ENCODE measurements at places on chromosomes 7 and 10. TPM values are rescaled to one million over a fixed set of nuclear protein-coding genes. Genes with fewer than 3 reads are reported as not detected.
A peak's percentile ranks its signal among the peaks of the same experiment; 100 is the strongest.

SP8 gene
- 1.4 TPM for total RNA-seq

DNA sequence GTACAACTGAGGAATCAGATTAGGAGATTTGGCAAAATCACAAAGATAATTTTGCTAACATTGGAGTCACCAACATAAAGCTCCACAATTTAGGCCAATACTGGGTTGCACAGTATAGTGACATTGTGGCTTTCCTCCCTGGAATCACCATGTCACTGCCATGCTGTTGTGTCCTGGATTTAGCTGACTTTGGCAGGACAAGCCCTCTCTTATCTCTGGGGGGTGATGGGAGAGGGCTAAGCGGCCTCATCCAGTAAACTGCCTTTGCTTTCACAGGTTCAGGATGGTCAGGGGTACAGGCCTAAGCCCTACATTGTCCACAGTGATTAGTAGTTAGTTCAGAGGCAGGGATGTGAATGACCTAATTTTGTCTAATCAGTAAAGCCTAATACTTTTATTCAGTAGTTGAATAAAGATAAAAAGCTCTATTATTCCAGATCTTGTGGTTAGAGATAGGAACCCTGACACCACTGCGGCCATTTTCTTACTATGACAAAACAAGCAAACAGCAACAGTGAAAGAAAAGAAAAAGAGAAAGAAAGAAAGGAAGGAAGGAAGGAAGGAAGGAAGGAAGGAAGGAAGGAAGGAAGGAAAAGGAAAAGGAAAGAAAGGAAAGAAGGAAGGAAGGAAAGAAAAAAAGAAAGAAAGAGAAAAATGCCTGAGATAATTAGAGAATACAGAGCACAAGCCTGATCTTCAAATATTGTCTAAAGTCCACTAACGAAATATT, 140.1 kb downstream of the ETV1 start:
- no peak for DNase-seq

DNA sequence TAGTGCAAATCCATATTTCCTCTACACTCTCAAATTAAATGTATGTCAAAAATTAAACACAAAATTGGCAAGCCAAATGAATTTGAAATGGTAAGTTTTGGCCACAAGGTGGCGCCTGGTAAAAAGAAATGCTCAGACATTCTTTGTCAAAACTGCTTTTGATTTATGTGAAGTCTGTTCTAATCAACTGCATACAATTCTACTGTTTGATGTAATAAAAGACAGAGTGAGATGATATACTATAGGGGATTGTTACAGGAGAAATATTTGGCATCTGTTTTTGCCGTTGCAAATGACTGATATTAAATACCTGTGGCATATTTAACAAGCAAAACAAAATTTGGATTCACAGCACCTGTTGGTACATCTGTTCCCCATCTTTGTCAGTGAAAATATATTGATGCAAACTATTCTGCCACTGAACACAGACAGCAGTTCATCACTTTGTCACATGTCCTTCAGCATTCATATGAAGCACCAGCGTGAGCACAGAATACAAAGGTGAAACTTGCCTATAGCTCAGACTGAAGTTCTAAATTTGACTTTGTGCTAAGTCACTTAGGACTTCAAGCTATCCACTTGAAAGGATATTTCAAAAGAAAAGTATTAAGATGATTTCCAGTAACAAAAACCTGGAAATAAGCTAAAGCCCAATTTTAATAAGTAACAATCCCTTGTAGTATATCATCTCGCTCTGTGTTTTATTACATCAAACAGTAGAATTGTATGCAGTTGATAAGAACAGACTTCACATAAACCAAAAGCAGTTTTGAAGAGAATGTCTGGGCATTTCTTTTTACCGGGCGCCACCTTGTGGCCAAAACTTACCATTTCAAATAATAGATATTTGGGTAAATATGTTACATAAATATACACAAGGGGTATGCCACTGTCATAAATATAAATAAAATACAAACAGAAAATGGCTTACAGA, 10.2 kb upstream of the CH25H start:
- DNase-seq = peak; percentile 56

GRCh38 chr7:156640949-156641485, 443 bp downstream of the RNF32 start:
- DNase-seq = no peak

DNA sequence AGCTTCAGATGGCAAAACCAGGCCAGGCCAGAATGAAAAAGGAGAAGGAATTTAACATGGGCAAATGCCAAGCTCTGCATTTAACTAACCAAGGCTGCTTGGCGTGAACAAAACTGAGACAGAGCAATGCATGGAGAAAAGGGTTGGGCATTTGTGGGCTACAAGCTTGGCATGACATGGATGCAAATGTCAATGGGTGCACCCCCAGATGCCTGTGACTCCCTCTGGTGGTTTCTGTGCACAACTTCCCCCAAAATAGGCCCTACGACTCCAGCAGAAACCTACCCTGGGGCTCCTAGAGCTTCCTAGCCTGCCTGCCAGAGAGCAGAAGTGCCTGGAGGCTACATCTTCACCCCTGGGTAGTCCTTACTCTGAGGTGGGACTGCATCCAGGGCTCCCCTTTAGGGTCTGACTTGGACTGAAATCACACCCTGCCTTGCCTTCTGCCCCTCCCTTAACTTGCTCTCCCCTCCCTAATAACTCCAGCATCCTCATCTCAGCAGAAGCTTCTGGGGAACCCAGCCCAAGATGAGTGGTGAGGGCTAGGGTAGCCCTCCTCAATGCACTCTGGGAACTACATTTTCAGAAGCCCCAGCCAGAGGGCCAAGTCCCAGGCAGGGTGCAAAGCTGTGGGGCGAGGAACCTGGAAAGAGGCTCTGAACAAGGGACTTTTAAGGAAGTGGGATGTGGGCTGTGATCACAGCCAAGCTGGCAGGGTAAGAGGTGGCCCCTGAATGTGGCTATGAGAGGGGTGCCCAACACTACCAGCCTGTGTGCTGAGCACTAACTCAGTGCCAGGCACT, 11.3 kb downstream of the GPRIN2 start:
- DNase-seq = peak; percentile 14

DNA sequence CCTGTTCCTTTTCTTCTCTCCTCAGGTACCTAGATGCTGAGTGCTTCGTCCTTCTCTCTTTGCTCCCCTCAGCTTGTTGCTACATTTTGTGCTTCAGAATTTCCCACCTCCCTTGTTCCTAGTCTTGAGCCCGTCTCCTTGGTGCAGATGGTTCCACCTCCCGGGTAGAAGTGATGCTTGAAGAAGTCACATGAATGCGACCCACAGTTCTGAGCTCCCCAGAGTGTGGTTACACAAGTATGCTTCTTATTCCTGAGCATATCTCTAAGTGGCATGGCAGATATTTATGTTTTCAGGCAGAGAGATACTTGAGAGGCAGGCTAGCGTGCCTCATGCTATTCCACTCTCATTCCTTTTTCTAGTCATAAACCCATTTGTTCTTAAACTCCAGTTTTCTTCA, 34.0 kb downstream of the INPP5F start:
- DNase-seq = no peak

DNA sequence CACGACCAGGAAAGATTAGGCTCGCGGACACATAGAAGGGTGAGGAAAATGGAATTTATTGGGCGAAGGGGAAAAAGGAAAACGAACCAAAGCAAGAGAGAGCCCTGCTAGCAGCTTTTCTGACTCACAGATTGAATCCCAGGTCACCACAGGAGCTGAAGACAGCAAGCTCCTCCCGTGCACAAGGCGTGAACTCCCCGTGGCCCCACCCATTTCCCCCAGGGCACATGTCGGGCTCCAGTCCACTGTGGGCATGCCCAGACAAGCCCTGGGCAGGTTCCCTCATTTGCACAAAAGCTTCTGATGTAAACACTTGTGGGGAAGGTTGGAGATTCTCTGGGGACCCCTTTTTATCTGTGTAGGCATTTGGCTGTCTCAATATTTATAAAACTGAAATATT, 582.4 kb downstream of the SUGCT start:
- no peak for DNase-seq

All from Peyer's patch (tissue), 4 donors.